ENCODE measurements at places on chromosomes 12 and 14.

GRCh38 chr12:103632554-103633216 is 45.6 kb downstream of the STAB2 start:
- DNase-seq: peak; percentile 83

GRCh38 chr12:31324845-31325523 is 966 bp downstream of the SINHCAF start:
- peak; percentile 44 for DNase-seq

DNA sequence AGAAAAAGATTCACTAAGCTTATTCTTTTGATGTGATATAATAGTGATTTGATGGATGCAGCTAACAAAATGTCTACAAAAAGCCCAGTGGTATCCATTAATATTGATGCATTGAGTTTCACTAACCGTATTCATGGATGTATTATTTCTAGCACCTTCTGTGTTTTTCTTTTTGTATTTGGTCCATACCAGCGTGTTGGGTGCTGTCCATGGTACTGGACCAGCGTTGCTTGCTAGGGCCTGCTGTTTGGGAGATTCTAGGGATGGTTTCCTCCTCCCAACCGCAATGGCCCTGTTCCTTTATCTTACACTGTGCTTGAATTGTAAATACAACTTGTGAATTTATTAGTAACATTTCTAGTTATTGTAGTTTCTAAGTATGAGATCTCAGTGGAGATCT is 31.7 kb downstream of the ANO4 start:
- peak; percentile 1 for DNase-seq

DNA sequence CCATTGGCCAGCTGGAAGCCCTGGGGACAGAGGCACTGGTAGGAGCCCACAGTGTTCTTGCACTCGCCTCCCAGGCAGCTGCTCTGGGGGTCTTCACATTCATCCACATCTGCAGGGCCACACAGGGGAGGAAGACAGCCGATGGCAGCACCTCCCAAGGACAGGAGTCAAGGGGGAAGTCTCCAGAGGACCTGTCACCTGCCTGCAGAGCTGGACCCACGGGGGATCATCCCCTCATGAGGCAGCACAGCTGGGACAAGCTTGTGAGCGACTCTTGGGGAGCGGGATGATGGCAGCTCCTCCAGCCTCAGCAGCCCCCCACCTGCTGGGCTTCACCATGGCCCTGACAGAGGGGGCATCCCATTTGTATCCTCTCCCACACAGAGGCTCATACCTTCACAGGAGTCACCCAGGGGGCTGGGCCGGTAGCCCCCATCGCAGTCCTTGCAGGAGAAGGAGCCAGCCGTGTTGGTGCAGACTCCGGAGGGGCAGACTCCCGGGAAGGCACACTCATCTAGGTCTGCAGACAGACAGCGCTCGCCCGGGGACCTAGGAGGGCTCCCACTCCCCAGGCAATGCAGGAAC is 15.4 kb downstream of the ISCA2 start:
- no peak for DNase-seq

DNA sequence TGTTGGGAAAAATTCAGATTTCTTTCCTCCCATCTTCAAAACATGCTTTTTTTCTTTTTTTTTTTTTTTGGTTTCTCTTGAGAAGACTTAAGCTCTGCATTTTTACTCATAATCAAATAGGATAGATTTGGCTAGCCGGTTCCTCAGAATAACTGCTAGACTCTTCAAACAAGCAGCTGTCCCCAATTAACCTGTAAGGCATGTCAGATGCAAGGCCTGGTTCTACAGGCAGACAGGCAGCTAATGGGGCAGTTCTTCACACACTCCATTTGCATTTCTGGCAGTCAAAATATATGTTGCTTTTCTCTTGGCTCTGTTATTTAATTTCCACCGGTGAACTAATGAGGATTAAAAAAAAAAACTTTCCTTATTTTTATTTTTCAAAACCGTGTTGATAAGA is 228.0 kb upstream of the ATP2B1 start:
- DNase-seq: no peak

All from activated CD4-positive, alpha-beta T cell treated with anti-CD3 and anti-CD28 coated beads, Interleukin-2, amount 50 U/mL, for 16 hours (primary cell).